ENCODE measurements at places on chromosomes 7 and 10.

GRCh38 chr10:130638991-130639390 lies 502.8 kb downstream of the GLRX3 start:
- DNase-seq: no peak

DNA sequence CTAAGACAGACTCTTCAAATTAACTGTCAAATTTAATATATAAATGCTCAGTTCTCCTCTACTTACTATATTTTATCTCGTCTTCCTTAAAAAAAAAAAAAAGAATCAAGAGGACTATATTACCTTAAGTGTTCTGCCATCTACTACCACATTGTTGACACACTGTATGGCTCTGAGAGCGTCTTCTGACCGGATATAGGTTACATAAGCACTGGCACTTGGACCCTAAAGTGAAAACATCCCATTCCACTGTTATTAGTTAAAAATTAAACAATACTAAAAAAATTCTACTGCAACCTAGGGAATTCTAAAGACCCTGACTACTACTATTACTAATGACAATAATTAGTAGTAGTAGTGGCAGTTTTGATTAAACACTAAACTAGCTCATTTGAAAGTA lies 95.7 kb downstream of the CNOT4 start:
- DNase-seq: no peak

GRCh38 chr7:1697499-1698125 lies 27.5 kb downstream of the ELFN1 start:
- no peak for DNase-seq

- no peak for DNase-seq
Observed at GRCh38 chr7:111650456-111650999, 88.2 kb upstream of the IMMP2L start.

GRCh38 chr7:18684916-18685315 lies 189.4 kb downstream of the HDAC9 start:
- no peak for DNase-seq

DNA sequence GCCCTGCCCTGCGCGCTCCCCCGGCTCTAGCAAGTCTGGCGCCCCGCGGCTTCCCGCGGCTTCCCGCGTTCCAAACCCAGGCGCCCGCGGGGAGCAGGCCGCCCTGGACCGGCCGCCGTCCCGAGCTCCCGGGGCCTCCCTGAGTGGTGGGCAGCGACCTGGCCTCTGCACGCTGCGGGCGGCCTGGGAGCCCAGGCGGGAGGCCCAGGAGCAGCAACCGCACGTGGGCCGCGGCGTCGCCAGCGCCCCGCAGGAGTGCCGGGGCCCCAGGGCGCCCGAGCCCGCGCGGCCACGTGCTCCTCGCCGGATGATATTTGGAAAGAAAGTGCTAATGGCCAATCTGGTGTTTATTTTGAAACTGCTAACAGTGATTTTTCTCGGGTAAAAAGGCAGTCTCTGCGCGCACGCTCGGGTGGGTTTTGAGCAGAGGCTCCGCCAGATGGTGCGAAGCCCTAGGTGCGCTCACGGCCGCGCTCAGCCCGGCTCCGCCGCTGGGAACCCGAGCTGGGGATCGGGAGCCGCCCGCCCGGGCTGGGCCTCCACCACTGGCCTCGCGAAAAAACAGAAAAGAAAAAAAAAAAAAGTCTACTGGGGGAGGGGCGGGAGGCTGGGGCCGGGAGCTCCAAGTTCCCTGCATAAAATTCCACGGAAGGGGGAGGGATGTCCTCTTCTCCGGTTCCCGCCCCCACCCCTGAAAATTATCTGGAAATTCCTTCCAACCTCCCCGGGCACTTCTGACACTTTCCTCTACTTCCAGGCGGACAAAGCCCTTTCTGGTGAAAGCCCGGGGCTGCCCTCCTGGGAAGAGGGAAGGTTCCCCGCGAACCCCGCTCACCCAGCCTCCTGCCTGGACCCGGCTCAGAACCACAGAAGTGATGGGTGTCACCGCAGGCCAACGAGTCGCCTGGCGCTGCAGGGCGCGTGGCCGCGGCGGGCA lies 4.3 kb downstream of the EBF3 start:
- no peak for DNase-seq

DNA sequence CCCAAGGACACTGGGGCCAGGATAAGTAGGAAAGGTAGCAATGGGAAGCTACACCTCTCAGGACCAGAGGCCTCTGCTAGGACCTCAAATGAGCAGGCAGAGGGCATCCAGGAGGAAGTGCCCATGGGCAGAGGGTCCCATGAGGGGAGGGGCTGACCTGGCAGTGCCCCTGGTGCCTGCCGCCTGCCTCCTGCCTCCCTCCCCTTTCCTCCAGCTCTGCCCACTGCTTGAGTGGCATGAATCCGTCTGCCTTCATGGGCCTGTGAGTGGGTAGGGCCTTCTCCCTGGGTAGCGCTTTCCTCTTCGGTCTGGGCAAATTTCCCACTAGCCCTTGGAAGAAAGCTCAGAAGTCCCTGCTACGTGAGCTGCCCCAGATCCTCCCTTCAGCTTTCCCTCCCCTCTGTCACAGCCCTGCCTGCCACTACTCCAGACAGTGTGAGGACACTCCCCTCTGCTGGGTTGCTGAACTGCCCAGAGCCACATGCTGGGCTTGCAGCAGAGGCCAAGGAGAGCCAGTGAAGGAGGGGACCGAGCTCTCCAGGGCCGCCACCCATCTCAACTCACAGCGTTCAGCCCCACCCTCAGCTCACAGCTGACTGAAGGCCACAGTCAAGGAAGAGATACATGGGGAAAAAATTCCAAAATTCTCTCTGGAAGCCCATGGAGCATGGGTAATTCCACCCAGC lies 141.4 kb downstream of the ARHGAP22 start:
- no peak for DNase-seq

GRCh38 chr10:121015916-121016315 lies 164.8 kb downstream of the WDR11 start:
- DNase-seq: no peak

- DNase-seq: no peak
Observed at GRCh38 chr7:22268884-22269421, 88.0 kb downstream of the RAPGEF5 start.

DNA sequence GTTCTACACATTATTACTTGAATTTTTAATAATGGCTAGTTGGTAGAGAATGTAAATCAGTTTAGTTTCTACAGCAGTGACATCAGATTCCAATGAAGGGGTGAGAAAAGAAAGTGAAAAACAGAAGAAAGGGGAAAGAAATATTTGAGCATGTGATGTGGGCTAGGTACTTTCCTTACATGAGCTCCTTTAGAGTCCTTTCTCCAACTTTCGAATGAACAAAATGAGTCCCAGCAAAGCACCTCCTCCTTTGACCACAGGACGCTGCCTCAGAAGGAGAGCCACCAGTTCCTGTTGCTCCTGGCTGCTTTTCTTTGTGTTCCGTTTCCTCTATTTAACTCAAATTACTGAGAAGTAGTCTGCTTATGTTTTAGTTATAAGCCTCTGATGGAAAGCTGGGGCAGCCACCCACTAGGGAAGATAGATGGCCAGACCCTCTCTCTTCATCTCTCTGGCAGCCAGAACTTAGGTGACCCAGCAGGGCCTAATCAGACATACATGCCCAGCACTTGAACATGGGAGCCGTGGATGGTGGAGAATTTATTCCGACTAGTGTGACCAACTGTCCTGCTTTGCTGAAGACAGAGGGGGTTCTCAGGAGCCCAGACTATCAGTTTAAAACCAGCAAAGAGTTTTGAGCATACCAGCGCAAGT lies 82.4 kb upstream of the NME8 start:
- DNase-seq: no peak

- no peak for DNase-seq
Observed at GRCh38 chr10:131576341-131577177, 265.0 kb upstream of the TCERG1L start.

Measured in activated gamma-delta T cell (primary cell).